ENCODE measurements at places on chromosomes 1 and 21.

DNA sequence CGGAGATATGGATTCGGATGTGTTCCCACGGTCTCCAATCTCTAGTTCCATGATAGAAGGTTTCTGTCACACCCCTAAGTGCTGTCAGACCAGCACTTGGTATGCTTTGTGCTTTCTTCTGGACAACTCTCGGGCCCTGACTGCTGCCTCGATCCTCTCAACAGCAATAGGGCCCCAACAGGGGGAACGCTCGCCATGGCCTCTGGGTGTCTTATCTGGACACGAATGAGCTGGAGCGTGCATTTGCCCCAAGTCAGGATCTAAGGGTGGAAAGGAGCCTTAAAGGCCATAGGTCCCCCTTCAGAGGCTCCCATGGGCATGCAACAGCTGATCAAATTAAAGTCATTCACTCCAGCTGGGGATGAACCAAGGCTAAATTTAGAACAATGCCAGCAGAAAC is 76.8 kb downstream of the TCP10L start:
- no peak for DNase-seq

DNA sequence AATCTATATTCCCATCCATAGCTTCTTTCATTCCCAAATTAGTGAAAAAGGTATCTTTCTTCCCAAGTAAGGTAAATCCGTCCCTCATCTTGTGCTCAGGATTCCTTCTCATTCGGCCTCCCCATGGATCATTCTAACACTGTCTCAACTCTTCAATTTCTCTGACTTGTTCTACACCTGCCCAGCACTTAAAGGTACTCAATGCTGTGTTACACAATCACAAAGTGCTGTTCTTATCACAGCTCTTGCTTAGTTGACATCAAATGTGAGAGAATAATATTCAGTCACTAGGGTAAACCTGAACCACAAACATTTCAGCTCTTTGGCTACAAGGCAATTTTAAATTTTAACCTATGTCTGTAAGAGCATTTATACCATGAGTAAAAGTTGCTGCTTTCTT is 94.8 kb downstream of the DIRAS3 start:
- DNase-seq, result no peak

GRCh38 chr1:57321776-57322175 is 102.1 kb downstream of the DAB1 start:
- DNase-seq, result no peak

DNA sequence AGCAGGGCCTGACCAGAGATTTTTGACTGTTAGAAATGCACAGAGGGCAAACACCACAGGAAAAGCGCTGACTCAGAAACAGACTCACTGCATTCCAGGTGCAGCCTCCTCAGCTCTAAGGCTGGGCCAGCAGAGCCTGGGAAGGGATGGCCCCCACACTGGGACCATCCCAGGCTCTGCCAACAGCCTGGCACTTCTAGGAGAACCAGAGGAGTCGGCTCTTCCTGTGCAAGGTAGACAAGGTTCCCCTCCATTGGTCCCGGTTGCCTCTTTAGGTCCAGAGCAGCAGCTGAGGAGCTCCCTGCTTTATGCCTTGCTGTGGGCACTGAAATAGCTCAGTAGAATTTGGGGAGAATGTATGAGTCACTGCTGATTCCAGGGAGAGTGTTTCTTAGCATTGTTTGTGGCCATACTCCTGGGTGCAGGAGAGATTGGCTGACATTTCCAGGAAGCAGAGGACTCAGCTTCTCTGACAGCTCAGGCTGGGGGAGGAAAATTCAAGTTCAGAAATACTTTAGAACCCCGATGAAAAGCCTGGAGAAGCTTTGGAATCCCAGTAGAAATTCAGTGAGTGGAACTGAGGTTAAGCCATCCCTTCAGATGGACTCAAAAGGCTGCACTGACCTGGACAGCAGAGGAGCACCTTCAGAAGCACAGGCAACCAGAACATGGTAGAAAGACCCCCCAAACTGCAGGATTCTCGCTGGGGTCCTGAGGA is 19.7 kb downstream of the PRAMEF1 start:
- DNase-seq, result no peak

DNA sequence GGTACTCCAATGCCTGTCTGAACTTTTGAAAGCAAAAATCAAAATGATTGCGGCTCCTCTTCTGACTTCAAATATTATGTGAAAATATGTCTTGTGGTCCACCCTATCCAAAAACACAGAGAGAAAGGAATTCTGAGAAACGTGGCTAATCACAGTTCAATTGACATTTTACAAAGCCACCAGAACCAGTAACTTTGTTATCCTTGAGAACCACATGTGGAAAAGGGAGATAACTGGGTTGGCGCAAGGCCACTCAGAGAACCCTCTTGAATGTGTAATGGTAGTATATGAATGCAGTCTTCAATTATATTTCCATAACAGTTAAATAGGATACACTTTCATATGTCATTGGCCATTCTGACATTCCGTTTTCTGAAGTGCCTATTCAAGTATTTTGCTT is 1030.0 kb upstream of the TMPRSS15 start:
- DNase-seq, result no peak

GRCh38 chr1:61157468-61157987 is 75.2 kb downstream of the NFIA start:
- DNase-seq, result no peak

- no peak for DNase-seq
Observed at GRCh38 chr1:85450832-85451231, 14.1 kb downstream of the DDAH1 start.

DNA sequence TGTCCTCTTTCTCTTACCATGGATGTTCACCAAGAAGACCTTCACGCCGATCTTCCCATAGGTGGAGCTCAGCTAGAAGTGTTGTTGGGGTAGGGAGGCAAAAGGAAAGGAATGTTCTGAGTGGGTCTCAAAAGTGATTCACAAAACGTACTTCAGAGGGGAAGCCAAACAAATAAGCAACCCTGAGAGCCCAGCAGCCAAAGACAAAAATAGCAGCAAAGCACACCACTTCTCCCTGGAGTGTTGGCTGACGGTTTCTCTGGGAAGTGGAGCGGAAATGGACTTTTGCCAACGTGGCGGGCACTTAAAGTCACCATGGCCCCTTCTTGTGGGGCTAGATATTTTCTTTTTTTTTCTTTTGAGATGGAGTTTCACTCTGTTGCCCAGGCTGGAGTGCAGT is 23.1 kb downstream of the SLC26A9 start:
- DNase-seq, result no peak

DNA sequence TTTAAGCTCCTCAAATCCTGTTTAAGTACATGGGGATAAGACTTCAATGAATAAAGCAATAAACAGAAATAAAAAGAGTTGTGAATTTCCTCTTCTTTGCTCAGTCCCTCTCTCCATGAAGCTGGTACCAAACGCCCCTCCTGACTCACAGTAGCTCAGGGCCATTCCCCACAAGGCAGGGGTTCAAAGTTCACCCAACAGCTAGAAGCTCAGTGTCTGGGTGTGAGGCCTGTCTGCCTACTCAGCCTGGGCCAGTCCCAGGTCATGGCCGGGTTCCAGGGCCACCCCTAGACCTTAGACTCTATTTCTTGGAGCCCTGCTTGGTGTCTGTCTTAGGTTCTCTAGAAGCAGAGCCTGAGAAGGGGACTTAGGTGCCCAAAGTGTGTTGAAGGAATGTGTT is 251.5 kb downstream of the GRIK3 start:
- no peak for DNase-seq

GRCh38 chr1:23910144-23910543 is 3.0 kb downstream of the CNR2 start:
- no peak for DNase-seq

- no peak for DNase-seq
Observed at GRCh38 chr1:192561301-192561700, 14.3 kb upstream of the RGS1 start.

- DNase-seq, result no peak
Observed at GRCh38 chr1:107532318-107532717, 391.5 kb downstream of the NTNG1 start.

DNA sequence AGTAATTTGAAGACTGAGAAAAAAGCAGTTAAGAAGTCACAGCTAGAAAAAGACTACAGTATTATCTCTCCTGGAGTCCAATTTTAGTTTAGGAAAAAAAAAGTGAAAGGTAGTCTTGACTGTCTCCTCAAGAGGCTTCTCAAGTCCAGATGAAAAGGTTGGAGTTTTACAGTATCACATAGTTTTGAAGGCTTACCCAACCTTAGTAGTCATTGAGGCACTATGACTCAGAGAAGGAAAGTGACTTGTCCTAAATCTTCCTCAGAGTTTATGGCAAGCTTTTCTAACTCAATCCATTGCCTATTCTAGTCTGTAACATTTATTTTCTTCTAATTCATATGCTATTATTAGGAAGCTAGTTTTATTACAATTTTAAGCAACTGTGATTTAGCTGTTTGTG is 174.9 kb downstream of the DPYD start:
- DNase-seq, result no peak

- DNase-seq, result no peak
Observed at GRCh38 chr1:38331496-38332210, 285.1 kb upstream of the POU3F1 start.

DNA sequence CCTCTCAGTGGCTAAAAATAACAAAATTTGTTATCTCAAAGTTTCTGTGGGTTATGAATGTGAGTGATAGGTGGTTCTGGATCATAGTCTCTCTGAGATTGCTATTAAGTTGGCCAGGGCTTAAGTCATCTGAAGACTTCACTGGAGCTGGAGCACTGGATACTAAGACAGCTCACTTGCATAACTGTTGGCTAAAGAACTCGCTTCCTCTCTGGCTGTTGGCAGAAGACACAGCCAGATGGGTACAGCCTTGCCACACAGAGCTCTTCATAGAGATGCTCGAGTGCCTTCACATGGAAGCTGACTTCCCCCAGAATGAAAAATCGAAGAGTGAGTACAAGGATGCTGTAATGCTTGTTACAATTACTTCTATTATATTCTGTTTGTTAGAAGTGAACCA is 333.8 kb downstream of the ZP4 start:
- no peak for DNase-seq

DNA sequence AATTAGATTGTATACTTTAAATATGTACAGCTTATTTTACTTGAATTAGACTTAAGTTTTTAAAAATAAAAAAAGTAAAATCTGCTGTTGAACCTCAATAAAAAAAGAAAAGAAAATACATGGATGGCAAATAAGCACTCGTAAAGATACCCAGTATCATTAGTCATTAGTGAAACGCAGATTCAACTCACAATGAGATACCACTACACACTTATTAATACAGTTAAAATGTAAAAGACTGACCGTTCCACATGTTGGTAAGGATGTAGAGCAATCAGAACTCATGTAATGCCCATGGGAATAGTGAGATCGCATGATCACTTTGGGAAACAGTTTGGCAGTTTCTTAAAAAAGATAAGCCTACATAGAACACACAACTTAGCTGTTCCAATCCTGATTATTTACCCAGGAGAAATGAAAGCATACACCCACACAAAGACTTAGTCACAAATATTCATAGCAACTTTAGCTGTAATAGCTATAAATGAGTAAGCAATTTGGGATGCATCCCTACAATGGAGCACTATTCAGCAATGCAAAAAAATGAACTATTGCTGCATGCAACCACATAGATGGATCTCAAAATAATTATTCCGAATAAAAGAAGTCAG is 7.3 kb downstream of the SH2D1B start:
- no peak for DNase-seq

DNA sequence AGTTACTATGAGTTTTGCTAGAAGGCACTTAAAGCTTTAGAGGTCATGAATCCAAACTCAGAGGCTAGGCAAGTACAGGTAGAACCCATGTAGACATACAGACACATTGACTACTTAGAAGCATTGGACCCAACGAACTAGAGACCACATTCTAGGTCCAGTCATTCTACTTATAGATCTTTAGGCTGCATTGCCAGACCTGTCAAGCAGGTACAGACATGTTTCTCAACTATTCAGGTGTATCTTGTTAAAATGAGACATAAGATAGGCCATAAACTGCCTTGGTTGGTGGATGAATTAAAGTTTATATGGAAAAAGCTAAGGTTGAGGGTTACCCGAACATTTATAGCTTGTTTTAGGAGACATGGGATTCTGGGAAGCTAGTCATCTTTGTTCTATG is 6.5 kb downstream of the ZP4 start:
- DNase-seq, result no peak

DNA sequence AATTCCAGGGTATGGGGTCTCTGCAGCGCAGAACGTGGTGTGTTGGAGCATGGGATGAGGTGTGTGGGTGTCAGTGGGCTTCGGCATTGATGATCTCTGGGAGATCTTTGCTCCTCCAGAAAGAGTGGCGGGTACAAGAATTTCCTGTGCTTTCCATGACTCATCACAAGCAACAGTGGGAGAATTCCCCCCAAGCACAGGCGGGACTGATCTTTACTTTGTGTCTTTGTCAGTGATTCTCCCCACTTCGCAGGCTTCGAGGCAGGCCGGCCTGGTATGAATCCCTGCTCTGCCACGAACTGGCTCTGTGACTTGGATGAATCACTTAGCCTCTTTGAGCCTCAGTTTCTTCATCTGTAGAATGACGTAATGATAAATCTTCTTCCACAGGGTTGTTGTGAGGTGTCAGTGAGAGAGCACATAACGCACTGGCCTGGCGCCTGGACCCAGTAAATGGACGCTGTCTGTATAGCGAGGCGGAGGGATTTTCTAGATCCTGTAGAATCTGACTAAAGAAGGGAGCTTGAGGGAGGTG is 2.0 kb downstream of the OPRD1 start:
- no peak for DNase-seq

DNA sequence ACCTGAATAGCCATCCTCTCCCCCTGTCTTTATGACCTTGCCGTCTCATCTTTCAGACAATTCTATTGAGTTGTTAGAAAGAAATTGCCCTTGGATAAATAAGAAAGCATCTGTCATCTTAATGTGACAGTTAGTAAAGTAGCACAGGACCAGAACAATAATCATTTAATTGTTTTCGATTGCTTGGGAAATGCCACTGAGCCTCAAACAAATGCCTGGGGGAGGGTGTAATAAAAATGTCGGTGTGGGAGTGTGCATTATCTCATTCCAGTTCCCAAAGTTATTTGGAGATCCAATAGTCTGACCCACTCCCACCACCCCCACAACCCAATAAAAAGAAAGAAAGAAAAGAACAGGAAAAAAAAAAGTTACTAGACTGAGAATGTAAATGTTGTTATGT is 509.3 kb upstream of the LRRC7 start:
- no peak for DNase-seq

- DNase-seq, result no peak
Observed at GRCh38 chr1:109383854-109384253, 13.9 kb downstream of the SORT1 start.

DNA sequence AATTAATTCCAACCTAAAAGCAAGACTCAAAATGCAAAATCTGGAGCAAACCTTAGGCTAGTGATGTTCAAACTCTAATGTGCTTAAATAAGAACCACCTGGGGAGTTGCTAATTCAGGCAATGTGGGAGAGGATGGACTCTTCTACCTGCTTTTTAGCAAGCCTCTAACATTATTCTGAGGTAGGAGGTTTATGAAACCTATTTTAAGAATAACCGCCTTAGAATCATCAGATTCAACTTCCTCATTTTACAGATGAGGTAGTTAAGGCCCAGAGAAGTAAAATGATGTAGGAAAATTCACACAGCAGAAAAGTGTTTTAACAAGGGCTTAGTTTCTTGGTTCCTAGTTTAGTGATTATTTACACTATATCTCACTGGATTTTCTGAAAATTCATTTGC is 8.6 kb upstream of the NTNG1 start:
- DNase-seq, result no peak

Data from T-helper 2 cell (primary cell).